Natural killer cell (primary cell): ENCODE measurements at places on chromosomes 4 and X.

DNA sequence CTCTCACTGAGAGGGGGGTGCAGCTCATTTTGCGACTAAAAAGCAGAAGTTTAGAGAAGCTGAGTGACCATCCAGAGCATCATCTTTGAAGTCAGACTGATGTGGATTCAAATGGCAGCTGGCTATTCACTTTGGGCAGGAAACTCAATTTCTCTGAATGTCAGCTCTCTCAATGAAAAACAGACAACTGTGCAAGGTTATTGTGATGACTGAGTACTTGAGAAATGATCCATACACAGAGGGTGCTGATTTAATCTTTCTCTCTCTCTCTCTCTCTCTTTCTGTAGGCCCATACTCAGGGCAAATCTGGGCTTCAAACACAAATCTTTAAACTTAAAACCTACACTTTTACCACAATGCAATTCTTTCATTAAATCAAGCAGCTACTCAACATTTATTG lies 185.8 kb upstream of the SLIT2 start:
- no peaks in the 10 kb centered on the region for H3K27me3 ChIP-seq
- no peaks in the 10 kb centered on the region for H3K36me3 ChIP-seq
- H3K4me3 ChIP-seq, result no peak overlapping the region
- DNase-seq, result no peak

GRCh38 chrX:40262157-40263013 lies 164.6 kb upstream of the BCOR start:
- no peak overlapping the region for H3K27ac ChIP-seq
- no peak overlapping the region for H3K4me3 ChIP-seq
- H3K27me3 ChIP-seq, result no peaks in the 10 kb centered on the region
- no peaks in the 10 kb centered on the region for H3K36me3 ChIP-seq

GRCh38 chrX:37613933-37614332 lies 42.5 kb downstream of the LANCL3 start:
- H3K4me3 ChIP-seq, result no peak overlapping the region
- no peak overlapping the region for H3K27ac ChIP-seq
- DNase-seq, result no peak
- no peaks in the 10 kb centered on the region for H3K36me3 ChIP-seq
- H3K27me3 ChIP-seq, result no peaks in the 10 kb centered on the region

DNA sequence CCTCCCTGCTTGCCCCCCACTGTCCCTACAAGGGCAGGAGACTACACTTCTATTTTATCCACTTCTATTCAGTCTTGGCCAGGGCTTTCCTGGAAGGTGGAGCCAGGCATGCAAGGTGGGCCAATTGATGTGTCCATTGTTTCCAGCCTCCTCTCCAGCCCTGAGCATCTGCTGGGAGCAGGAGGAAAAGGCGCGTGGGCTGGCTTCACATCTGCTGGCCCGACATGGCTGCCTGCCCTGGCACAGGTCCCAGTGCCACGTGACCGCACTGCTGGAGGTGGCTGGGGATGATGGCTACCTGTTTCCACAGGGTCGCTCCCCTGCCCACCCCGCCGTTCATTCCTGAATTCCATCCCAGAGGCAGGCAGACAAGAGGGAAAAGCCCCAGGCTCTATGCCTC lies 247.7 kb downstream of the AFAP1 start:
- no peak overlapping the region for H3K27ac ChIP-seq
- H3K4me3 ChIP-seq, result no peak overlapping the region
- no peaks in the 10 kb centered on the region for H3K27me3 ChIP-seq
- no peaks in the 10 kb centered on the region for H3K4me1 ChIP-seq

DNA sequence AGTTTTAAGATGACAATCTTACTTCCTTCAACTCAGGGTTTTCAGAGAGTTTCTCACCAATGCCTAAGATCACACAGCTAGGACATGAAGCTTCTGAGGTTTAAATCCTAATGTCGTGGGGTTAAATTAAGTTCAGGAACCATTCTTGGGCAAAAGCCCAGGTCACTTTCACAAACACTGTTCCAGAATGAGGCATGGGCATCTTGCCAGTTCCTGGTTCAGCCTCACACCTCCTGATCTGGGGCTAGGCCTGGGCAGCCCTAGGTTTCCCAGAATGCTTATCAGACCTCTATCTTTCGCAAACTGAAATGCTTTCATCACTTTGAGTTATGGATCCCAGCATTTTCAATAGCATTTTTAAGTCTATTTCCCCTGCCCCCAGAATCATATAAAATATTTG lies 224.8 kb upstream of the EDA2R start:
- no peak overlapping the region for H3K27ac ChIP-seq
- H3K4me3 ChIP-seq, result no peak overlapping the region
- H3K4me1 ChIP-seq, result no peaks in the 10 kb centered on the region
- no peak for DNase-seq
- no peaks in the 10 kb centered on the region for H3K27me3 ChIP-seq

GRCh38 chr4:78423790-78424189 lies 127.8 kb upstream of the ANXA3 start:
- no peaks in the 10 kb centered on the region for H3K27me3 ChIP-seq
- H3K4me3 ChIP-seq, result no peak overlapping the region
- no peak for DNase-seq
- H3K4me1 ChIP-seq, result no peaks in the 10 kb centered on the region
- H3K36me3 ChIP-seq, result no peaks in the 10 kb centered on the region

- H3K27me3 ChIP-seq, result no peaks in the 10 kb centered on the region
- H3K4me1 ChIP-seq, result peaks cover 19% of the 10 kb centered on the region
- no peaks in the 10 kb centered on the region for H3K36me3 ChIP-seq
- no peak overlapping the region for H3K4me3 ChIP-seq
- peak overlapping the region; percentile 81 for H3K27ac ChIP-seq
- peak; percentile 21 for DNase-seq
Measured at GRCh38 chrX:153974726-153975286, 2.3 kb downstream of the TMEM187 start.

DNA sequence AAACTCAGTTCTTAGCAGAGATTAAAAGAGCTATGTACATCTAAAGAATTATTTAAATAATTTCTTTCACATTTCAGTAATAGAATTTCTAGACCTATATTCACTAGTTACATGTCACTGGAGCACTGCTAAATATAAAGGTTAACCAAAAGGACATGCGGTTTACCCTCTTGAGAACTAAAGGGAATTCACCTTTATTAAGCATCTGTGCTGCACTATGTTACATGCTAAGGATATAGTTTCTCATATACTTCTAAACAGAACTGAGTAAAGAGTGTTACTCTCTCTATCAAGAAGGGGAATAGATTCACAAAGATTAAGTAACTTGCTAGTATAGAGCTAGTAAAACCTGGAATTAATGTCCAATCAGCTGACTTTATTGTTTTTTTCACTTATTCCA lies 7.6 kb downstream of the SPIN3 start:
- H3K27ac ChIP-seq, result no peak overlapping the region
- no peak for DNase-seq
- no peak overlapping the region for H3K4me3 ChIP-seq
- H3K36me3 ChIP-seq, result peaks cover 4% of the 10 kb centered on the region
- no peaks in the 10 kb centered on the region for H3K4me1 ChIP-seq
- no peaks in the 10 kb centered on the region for H3K27me3 ChIP-seq

GRCh38 chr4:33226133-33226532 lies 2506.0 kb downstream of the PCDH7 start:
- no peak overlapping the region for H3K4me3 ChIP-seq
- H3K36me3 ChIP-seq, result no peaks in the 10 kb centered on the region
- no peak for DNase-seq
- H3K4me1 ChIP-seq, result no peaks in the 10 kb centered on the region
- no peaks in the 10 kb centered on the region for H3K27me3 ChIP-seq

GRCh38 chrX:124209792-124210576 lies 122.5 kb upstream of the TEX13D start:
- DNase-seq, result no peak
- no peaks in the 10 kb centered on the region for H3K4me1 ChIP-seq
- H3K4me3 ChIP-seq, result no peak overlapping the region
- no peaks in the 10 kb centered on the region for H3K27me3 ChIP-seq
- no peaks in the 10 kb centered on the region for H3K36me3 ChIP-seq

- no peaks in the 10 kb centered on the region for H3K4me1 ChIP-seq
- H3K4me3 ChIP-seq, result no peak overlapping the region
- H3K36me3 ChIP-seq, result no peaks in the 10 kb centered on the region
- H3K27me3 ChIP-seq, result no peaks in the 10 kb centered on the region
- no peak overlapping the region for H3K27ac ChIP-seq
- DNase-seq, result no peak
Measured at GRCh38 chrX:117645639-117646038, 471.0 kb downstream of the KLHL13 start.

DNA sequence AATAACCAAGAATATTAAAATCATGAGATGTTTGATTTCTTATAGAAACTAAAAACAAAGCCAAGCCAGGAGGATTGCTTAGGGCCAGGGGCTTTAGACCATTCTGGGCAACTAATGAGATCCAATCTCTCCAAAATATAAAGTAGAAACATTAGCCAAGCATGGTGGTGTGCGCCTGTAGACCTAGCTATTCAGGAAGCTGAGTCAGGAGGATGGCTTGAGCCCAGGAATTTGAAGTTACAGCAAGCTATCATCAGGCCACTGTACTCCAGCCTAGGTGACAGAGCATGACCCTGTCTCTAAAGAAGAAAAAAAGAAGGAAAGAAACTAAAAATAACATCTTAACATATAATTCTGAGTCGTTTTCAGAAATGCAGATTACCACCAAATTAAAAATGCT lies 96.7 kb downstream of the NAF1 start:
- no peaks in the 10 kb centered on the region for H3K4me1 ChIP-seq
- no peaks in the 10 kb centered on the region for H3K27me3 ChIP-seq
- H3K36me3 ChIP-seq, result no peaks in the 10 kb centered on the region
- no peak overlapping the region for H3K27ac ChIP-seq
- DNase-seq, result no peak

DNA sequence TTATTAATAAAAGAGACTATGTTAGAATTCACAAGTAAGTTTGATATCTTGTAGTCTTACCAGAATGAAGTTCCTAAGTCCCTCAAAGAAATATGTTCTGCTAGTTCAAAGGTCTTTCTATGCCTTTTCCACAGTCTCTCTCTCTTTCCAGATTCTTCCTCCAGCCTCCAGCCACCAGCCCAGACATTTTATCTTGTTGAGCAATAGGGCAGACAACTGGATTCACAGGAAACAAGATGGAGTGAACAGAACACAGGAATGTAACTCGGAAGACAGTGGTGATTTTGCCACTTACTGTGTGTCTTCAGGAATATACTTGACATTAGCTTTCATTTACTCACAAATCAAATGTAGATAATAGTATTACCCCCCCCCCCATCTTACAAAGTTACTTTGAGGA lies 17.1 kb upstream of the CPEB2 start:
- no peaks in the 10 kb centered on the region for H3K27me3 ChIP-seq
- H3K4me3 ChIP-seq, result no peak overlapping the region
- no peak for DNase-seq
- no peak overlapping the region for H3K27ac ChIP-seq
- H3K4me1 ChIP-seq, result no peaks in the 10 kb centered on the region

DNA sequence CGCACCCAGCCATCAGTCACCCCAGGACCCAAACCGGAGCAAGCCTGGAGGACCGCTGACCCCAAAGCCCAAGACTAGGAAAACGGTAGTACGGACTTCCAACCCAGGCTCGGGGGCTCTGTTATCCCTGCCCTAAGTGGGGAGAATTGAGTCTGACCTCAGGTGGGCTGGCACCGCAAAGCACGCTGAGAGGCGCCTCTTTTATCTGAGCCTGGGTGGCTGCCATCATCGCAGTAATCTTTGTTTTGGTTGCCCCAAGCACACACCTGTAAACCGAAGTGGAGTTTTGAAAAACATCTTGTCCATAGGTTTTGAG lies 894 bp upstream of the SH3RF1 start:
- no peak for DNase-seq
- no peak overlapping the region for H3K4me3 ChIP-seq
- no peaks in the 10 kb centered on the region for H3K36me3 ChIP-seq
- peaks cover 20% of the 10 kb centered on the region for H3K27me3 ChIP-seq
- H3K27ac ChIP-seq, result no peak overlapping the region
